Body of pancreas (tissue), 4 donors: ENCODE measurements at places on chromosomes 7 and 10. TPM values are rescaled to one million over a fixed set of nuclear protein-coding genes. Genes with fewer than 3 reads are reported as not detected.

CLDN4 gene
- total RNA-seq: 76.8 TPM

GDF2 gene
- total RNA-seq: not detected

SEC31B gene
- total RNA-seq: 4.3 TPM

DNA sequence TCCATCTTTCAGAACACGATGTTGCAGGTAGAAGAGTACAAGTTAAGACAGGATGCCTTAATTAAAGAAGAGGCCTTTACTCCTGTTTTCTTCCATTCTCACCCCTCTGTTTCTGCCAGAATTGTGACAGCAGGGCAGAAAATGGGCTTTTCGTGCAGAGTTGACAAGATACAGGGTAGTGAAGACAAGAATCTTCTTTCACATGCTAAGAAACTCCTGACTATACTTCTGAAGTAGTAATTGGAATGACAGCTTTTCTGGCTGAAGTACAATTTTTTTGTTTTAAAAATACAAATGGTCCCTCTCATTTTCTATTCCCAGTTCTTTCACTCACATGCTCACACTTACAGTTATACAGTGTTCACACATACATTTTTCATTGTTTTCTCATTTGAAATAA is 22.1 kb downstream of the HDAC9 start:
- DNase-seq: no peak

- DNase-seq: no peak
Measured at GRCh38 chr10:11755512-11756263, 13.5 kb downstream of the ECHDC3 start.

DNA sequence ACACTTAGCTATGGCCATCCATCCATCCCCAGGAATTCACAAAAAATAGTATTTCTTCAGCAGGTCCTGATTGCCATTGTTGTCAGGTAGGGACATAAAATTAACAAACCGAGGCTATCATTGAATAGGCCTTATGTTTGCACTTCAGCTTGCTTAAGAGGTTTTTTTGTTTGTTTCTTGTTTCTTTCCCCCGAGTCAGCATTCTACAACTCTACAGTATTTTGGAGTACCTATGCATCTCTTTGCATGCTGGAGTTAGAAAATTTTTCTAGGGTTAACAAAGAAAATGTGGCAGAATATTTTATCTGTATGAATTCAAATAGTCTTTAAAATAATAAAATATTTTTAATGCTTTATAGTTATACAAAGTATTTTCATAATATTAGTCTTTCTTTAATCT is 26.3 kb downstream of the CHRM2 start:
- DNase-seq: no peak
